BE2C (cell line): ENCODE measurements at places on chromosomes 5 and 9.

GRCh38 chr5:168676501-168676900 lies 97.3 kb upstream of the PANK3 start:
- no peak for DNase-seq

DNA sequence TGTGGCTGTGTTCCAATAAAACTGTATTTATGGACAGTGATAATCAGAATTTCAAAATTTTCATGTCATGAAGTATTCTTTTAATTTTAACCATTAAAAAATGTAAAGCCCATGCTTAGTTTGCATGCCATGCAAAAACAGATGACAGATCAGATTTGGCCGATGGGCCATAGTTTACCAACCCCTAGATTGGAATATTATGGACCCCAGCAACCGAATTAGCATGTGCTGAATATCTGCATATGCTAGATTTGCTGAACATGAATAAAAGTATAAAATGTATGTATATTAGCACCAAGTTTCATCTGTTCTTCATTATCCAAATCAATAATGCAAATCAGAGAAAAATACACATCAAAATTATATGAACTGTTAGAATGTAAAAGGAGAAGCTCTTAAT lies 158.5 kb upstream of the PPP1R2B start:
- DNase-seq = no peak

DNA sequence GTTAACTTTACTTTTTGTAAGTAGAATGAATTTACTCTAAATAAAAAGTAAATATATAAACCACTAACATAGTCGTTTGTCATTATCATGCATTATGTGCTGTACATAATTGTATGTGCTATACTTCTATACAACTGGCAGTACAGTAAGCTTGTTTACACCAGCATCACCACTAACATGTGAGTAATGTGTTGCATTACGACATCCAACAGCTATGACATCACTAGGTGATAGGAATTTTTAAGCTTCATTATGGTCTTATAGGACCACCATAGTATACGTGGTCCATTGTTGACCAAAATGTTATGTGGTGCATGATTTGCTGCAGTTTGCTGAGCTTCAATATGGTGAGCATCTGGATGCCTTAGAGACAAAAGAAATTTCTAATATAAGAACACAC lies 819.1 kb upstream of the GRAMD2B start:
- DNase-seq = no peak

GRCh38 chr9:25415718-25416117 lies 262.5 kb downstream of the TUSC1 start:
- no peak for DNase-seq

DNA sequence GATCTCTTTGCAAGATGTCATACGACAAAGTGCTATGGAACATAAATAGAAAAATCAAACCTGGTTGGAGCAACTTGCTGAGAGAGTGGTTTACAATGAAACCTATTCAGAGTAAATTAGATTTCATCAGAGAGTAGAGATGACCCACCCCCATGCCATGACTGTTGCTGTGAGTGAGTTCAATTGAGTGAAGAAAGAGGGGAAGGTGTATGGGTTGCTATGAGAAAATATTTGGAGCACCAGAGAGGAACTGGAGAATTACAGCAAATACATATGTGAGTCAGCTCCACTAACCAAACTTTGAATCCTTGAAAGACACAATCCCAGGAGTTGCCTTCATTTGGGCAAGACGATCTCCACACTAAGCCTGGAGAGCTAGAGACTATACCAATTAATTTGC lies 217.2 kb downstream of the RFX3 start:
- DNase-seq = no peak

DNA sequence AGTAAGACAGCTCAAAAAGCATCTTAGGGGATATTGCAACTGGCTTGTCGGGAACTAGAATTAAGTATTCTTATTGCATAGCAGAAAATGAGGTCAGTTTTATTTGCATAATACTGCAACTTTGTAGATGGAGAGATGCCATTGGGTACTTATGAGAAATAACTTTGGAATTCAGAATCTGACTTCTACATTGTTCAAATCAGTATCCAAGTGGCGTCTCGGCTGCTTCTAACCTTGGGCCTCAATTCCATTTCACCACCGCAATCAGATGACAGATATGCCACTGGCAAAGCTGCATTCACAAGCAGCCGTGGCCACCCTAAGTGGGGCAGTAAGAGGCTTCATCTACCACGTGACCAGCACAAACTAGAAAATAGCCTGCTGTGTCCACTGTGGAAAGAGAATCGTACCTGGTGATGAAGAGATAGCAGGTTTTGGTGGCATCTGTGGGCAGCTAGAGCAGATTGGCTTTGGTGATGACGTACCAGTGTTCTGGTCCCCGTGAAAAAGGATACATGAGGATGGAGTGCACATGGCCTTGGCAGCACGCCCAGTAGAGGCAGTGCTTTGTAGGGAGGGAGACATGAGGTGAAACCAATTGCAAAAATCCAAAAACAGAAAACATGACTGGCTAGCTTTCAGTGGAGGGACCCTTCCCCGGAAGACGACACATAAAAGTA lies 116.6 kb downstream of the KLHL3 start:
- DNase-seq = peak; percentile 95
